Activated gamma-delta T cell treated with anti-CD3 and anti-CD28 coated beads, Interleukin-2, amount 50 U/mL, for 16 hours (primary cell): ENCODE measurements at places on chromosomes 2 and 18.

- DNase-seq, result no peak
These were observed 126.8 kb downstream of the SLC8A1 start for GRCh38 chr2:40325116-40325515.

- no peak for DNase-seq
These were observed 24.3 kb downstream of the DSC2 start for GRCh38 chr18:31077878-31078277.

GRCh38 chr18:52715421-52715820, 375.4 kb downstream of the DCC start:
- no peak for DNase-seq

DNA sequence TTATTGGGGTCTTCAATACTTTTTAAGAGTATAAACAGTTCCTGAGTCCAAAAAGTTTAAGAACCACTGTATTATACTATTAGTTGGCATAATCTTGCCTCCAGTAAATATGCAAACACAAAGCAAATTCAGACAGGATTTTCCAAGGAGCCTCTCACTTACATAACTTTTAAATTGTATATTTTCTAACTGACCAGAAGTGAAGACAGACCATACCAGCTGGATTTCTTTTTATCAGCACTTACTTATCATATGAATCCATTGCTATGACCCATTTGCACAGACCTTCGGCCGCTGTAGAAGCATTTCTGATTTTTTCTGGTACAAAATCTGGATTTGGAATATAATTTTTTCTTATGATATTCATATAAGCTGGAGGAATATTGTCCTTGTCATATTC, 200.1 kb downstream of the SLC39A10 start:
- no peak for DNase-seq

DNA sequence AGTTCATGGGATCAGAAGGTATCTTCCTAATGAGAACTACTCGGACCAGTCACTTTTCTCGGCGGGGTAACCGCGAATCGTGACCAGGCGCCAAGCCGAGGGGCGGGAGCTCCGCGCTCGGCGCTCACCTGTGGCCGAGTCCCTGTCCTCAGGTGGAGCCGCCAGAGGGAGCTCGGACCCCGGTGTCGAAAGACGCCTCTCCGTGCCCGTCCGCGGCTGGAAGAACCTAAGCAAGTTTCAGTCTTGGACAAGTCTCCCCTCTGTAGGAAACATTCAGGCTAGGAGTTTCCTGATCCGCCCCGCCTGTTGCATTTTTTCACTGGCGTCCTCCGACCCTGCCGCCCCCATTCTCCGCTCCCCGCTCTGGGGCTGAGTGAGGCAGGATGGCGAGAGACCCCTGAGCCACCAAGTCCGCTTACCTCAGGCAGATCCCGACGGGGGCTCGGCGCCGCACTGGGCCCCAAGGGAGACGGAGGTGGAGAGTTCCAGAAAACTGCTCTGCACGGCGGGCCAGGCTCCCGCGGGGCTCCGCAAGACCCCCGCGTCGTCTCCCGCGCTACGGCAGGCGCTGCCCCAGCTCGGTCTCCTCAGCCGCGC, 480 bp downstream of the DSEL start:
- DNase-seq, result peak; percentile 37

DNA sequence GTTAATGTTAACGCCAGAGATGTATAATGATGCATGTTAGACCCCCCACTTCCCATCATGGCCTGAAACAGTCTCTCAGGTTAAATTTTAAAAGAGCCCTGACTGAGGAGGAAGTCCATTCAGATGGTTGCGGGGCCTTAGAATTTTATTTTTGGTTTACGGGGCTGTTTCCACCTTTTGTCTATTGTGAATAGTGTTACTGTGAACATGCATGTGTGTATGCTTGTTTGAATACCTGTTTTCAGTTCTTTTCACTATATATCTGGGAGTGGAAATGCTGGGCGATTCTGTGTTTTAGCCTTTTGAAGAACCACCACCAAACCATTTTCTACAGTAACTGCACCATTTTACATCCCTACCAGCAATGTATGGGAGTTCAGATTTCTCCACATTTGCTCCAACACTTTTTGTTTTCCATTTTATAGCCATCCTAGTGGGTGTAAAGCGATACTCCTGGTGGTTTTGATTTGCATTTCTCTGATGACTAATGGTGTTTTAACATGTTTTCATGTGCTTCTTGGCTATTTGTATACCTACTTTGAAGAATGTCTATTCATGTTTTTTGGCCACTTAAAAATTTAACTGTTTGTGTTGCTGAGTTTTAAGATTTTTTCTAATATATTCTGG, 133.0 kb downstream of the MYO3B start:
- no peak for DNase-seq

GRCh38 chr2:71816815-71817214, 330.8 kb downstream of the CYP26B1 start:
- no peak for DNase-seq

- no peak for DNase-seq
These were observed 63.5 kb downstream of the EMILIN2 start for GRCh38 chr18:2910261-2910660.

GRCh38 chr2:18516112-18516511, 44.3 kb downstream of the RDH14 start:
- DNase-seq, result no peak

- DNase-seq, result no peak
These were observed 42.4 kb downstream of the CTIF start for GRCh38 chr18:48581206-48581605.

DNA sequence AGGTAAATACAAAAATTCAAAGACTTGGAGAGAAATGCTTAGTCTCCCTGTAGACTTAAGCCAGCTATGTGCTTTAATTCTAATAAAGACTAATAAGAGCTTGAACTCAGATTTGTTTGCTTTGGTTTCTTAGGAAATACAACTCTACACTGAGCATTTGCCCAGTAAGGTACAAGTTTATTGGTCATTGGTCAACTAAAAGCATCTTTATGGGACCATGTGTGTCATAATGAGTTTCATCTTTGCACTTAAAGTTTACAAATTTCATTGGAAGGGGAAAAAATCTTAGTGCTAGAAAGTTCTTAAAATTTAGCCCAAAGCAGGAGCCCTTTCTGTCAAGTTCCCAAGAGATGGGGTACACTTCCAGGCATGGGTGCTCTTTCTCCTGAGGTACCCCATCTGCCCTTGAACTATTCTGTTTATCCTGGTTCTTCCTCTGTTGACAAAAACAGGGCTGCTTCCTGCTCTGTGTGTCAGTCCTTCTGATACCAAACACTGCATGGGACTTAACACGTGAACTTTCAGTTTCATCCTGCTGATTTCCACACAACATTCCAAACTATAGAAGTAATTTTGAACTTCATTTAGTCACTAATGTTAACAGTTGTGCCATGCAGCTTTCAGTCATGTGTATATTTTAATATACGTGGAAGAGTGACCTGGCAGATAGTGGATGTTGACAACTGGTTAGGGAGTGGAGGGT, 200.2 kb downstream of the TPGS2 start:
- DNase-seq, result no peak

- DNase-seq, result no peak
These were observed 406.1 kb upstream of the MEX3C start for GRCh38 chr18:51603551-51603950.

GRCh38 chr2:159677654-159678053, 34.7 kb upstream of the MARCHF7 start:
- DNase-seq, result no peak

DNA sequence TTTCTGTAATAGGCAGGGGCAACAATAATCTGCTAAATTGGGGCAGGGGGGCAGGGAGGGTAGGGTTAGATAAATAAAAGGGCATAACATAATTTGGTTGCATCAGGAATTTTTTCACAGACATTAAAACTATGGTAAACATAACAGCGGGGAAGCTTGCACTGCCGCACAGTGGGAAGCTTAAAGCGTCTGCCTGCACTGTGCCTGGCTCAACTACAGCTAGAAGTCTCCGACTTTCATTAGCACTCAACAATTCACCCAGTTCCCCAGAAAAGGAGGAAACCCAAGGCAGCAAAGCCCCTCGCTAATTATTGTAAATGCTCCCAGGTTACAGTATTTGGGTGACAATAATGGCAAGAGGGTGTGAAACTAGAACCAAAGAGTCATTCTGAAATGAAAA, 562.9 kb downstream of the ARHGAP15 start:
- no peak for DNase-seq

GRCh38 chr2:143263066-143263625, 133.9 kb downstream of the ARHGAP15 start:
- DNase-seq, result no peak

DNA sequence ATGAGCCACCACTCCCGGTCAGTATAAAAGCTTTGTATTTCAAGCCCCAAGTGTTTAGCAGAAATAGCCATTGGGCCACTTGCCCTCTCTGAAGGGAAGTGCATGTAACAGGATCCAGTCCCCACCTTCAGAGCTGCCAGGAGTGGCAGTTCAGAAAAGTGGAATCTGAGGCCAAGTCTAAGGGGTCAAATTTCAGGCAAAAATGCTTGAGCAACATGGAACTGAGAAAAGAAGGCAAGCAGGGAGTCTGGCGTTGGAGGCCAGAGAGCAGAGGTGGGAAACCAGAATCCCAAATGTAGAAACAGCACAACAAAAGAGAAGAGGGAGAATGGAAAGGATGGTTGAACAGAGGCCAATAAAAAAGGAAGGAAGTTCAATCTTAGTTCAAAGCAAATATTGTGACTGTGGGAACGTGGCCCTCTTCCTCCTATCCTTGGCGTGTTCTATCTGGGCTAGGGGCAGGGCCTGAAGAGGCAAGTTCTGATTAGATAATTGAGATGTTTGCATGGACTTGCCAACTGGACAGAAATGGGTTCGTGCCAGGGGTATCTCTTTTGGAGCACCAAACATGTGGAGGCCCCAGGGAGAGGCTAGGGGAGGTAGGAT, 102.2 kb downstream of the AP1S3 start:
- DNase-seq, result no peak

DNA sequence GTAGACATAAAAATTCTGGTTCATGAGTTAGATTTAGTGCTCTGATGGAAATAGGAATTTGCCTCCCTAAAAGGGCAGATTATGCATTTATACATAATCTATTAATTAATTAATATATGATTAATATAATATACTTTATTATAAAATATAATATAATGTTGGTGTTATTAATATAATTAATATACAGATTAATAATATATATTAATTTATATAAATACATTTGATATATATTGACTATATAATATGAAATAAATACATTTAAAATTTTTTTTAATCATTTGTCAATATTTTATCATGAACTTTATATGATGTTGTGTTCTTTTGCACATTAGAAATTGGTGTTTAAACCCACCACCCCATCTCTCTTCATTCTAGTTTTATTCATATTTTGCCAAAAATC, 652.1 kb upstream of the ZNF804A start:
- DNase-seq, result no peak

GRCh38 chr18:10511236-10511635, 14.6 kb upstream of the NAPG start:
- no peak for DNase-seq

DNA sequence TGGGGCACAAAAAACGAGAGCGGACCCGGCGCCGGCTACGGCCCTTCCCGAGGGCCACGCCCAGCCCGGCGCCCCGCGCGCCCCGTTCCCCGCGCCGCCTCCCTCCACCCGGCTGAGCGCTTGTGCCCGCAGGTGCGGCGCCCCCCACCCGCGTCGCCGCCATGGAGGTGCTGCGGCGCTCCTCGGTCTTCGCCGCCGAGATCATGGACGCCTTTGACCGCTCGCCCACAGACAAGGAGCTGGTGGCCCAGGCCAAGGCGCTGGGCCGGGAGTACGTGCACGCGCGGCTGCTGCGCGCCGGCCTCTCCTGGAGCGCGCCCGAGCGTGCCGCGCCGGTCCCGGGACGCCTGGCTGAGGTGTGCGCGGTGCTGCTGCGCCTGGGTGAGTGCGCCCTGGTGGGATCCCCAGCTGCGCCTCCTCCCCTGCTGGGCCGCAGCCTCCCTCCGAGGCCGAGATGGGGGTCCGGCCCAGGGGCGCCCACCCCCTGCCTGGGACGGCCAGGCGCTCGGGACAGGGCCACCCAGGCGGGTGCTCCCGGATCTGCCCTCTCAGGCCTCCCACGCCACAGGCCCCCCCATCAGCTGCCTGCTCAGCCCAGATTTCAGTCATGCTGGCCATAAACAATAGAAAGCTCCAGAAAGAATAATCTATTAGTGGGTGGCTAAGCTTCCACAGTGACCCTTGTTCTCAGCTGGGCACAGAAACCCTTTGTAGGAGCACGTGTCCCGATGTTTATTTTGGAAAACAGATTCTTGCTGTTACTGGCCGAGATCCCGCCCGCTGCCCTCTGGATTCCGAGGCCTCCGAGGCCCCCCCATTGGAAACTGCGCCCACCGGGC, 997 bp downstream of the BOK start:
- no peak for DNase-seq

DNA sequence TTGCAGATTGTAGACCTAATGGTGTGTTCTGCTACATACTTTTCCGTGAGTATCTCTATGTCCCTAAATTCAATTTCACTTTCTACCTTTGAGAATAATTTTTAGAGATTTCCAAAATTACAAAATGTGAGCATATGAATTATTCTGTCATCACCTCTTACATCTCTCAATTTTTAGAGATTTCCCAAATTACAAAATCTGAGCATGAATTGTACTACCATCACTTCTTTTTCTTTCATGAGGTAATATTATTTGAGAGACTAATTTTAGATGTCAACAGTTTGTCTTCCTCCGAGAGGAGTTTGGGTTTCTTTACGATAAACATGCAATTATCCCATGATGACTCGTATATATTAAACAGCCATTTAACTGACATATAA, 32.1 kb downstream of the INSIG2 start:
- no peak for DNase-seq

- DNase-seq, result no peak
These were observed 65.3 kb downstream of the STAT1 start for GRCh38 chr2:190948671-190949070.

DNA sequence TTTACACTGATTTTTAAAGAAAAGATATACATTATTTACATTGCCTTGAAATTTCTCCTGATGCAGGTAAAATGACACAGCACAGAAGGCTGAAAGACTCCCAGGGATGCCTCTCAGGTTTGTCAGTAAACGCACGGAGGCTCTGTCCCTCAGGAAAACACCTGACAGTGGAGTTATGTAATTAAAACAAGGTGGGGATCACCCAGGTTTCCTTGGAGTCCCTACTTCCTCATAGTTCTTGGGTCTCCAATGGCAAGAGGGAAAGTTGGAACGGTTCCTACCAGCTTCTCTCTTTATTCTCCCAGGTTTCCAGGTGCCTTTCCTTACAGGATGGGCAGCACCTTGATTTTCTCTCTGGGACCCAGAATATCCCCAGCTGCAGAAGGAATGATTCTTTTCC, 654.8 kb downstream of the SLC4A3 start:
- no peak for DNase-seq

DNA sequence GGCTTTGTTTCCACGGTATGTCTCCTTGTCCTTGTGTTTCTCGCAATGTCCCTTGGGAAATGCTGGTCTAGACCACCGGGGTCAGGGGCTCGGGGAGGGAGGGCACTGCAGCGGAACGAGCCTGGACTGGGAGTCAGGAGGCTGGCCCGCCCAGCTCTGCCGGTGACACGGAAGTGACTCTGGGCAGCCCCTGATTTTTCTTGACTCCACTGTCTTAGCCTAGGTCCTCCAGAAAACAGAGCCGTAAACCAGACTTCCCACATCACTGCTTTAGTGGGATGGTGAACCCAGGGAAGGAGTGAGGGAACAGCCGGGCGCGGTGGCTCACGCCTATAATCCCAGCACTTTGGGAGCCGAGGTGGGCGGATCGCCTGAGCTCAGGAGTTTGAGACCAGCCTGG, 144.2 kb downstream of the ASB1 start:
- no peak for DNase-seq

GRCh38 chr18:24514439-24514838, 54.0 kb downstream of the HRH4 start:
- no peak for DNase-seq

GRCh38 chr2:54429811-54430551, 26.1 kb upstream of the SPTBN1 start:
- no peak for DNase-seq
